ENCODE measurements at places on chromosomes 1 and 21.
A peak's percentile ranks its signal among the peaks of the same experiment; 100 is the strongest.

DNA sequence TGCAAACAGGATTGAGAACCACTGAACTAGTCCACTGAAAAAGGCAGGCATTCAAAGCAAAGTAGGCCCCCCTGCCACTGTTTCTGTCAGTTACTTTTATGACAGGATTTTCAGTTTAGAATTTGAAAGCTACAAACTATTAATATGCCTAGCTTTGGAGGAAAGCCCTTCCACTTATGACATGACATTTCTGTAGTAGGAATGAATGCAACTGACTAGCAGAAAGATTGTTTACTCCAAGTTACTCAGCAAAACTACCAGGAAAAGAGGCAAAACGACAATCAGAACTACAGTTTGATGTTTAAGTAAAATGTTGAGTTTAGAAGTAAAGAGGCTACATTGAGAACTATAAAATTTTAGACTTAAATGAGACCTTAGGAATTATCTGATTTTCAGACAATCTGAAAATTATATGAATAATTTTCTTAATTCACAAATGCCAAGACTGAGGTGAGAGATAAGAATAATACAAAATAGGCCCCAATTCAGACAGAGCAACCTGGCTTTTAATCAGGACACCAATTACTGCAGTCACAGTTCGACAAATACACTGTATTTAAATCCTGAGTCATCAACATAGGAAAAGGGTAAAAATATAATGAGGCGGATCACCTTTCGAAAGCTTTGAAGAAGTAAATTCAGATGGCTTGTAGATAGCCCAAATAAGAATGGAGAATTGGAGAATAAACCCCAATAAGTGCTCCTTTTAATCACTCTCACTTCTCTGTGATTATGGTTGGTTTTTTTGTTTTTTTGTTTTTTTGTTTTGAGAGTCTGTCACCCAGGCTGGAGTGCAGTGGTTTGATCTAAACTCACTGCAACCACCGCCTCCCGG is 2.2 kb downstream of the PRKAB2 start:
- no peak for DNase-seq

- DNase-seq = no peak
These were observed 41.1 kb downstream of the EPHA2 start for GRCh38 chr1:16114527-16115467.

- no peak for DNase-seq
These were observed 67.0 kb downstream of the BACH1 start for GRCh38 chr21:29365661-29366265.

DNA sequence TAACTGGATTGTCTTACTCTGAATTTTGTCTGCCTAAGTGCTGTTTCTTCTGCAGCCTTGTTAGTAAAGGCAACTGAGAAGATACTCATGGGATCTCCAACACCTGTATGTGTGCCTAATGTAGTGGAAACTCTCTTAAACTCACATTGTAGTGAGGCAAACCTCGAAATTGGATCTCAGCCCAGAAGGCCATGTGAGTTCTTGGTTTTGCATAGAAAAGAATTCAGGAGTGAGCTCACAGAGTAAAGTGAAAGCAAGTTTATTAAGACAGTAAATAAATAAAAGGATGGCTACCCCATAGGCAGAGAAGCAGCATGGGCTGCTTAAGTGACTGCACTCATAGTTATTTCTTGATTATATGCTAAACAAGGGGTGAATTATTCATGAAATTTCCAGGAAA is 1344.7 kb downstream of the NCAM2 start:
- no peak for DNase-seq

DNA sequence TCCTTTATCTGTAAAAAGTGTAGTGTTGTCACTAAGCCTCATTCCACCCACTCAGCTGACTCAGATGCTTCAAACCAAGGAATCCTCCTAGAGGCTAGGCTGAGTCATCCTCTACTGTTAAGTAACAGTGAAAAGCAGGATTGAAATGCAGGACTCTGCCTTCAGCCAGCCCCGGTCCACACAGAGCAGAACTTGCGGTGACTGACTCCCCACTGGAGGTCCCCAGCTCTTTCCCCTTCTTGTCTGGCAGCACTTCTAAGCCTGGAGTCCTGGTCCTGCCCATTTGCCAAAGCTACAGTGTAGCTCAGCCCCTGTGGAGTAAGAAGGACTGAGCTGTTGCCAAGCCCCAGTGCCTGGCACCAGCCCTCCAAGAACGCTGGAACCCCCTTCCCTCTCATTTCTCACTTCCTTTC is 1.7 kb downstream of the RAB7B start:
- DNase-seq = peak; percentile 94

DNA sequence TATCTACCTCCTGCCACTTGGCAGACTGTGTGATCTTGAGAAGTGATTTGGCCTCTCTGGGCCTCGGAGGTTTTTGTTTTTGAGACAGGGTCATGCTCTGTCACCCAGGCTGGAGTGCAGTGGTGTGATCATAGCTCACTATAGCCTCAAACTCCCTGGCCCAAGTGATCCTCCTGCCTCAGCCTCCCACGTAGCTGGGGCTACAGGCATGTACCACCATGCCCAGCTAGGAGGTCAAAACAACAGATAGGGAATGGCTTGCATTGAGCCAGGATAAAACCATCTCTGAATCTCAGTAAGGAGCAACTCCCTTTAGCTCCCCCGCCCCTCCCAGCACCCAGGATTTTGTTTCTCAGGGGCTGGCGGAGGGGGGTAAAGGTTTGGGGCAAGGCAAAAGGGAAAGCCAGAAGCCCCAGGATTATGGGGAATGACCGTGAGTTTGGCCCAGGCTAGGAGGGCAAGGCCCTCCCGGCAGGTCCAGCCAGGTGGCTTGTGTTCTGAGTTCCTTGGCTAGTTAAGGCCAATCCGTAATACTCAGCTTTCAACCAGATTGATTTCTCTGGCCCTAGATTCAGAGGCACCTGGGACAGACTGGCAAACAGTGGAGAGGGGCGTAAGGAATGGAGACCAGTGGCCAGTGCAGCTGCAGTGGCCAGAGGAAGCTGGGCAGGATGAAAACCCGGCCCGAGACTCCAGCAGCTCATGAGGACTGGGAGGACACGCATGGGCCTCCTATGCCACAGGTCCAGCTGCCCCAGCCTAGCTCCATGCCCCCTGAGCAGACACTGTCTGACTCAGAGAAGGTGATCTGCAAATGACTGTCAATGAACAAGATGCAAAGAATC is 130.1 kb downstream of the DMRTB1 start:
- no peak for DNase-seq

DNA sequence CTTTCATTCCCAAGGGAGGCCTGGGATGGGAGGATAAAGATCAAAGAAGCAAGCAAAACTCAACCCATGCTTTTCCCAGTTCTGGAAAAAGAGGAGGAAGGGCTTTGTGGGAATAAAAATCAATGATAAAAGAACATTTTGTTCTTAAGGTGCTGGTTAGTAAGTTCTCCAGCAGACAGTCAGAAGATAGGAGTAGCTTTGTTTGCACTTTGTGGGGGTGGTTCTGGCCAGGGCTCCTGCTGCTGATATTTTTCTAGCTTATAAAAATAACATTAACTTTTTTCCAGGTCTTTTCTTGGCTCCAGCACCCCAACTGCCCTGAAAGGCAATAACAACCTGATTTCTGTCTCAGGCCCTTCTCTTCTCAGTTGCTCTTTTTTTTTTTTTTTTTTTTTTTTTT is 220.0 kb downstream of the FGGY start:
- no peak for DNase-seq

- no peak for DNase-seq
These were observed 59.8 kb downstream of the PLEKHA6 start for GRCh38 chr1:204299814-204300365.

GRCh38 chr1:87329051-87329525 is 408 bp downstream of the LMO4 start:
- DNase-seq = peak; percentile 44

- DNase-seq = no peak
These were observed 226.7 kb downstream of the NPHP4 start for GRCh38 chr1:5765483-5765882.

DNA sequence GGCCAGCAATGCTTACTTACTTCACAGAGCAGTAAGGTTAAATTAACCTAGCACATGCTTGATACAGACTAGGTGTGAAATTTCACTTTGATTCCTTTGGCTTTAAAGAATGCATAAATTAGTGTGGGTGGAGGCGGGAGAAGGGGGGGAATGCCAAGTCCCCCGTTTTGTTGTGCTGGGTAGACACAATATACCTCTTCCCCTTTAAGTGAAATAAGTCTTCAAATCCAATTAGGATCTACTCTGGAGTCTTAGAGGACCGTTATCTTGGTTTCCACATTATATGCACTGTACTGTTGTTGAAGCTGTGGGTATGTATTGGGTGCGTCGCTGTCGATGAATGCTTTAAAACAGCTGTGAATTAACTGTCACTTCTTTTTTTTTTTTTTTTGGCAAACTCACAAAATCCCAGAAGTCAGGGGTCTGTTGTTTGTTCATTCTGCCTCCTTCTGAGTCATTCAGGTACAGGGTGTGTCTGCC is 1.6 kb upstream of the S1PR1 start:
- peak; percentile 15 for DNase-seq

DNA sequence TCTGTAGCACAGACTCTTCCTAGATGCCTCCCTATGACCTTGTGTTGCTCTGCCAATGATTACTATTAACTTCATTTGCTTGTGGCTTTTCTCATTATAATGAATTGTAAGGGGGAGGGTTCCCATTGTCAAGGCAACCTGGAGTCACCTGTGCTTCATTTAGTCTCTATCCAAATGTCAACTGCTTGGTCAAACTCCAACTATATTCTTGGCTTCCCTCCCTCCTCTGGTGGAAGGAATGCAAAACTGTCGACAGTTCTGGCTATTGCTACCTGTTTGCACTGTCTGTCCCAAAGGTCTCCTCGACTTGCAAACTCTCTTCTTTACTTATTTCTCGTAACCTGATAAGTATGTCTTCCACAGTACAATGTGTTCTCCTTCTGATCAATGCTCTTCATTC is 100.3 kb downstream of the CACNA1E start:
- DNase-seq = no peak

DNA sequence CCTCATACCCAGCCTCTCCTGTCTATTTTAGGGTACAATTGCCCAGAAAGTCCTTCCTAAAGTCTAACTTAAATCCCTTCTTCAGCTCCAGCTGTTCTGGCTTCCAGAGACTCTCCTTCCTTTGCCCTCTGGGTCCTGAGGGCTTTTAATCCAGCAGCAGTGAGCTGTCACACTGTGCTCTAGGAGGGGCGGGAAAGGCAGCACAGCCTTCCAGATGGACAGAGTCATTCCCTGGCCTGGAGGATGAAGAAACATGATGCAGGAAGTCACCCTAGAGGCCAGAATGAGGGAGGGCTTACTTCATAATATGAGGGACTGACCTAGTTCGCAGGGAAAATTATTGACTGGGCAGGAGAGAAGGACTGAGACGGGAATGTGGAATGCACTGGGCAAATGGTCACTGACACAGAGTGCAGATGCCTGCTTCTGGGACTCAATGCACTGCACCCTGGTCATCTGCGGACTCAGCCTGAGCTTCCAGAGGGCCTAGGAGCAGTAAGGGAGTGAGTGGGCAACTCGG is 1.3 kb downstream of the SH2D2A start:
- peak; percentile 47 for DNase-seq

DNA sequence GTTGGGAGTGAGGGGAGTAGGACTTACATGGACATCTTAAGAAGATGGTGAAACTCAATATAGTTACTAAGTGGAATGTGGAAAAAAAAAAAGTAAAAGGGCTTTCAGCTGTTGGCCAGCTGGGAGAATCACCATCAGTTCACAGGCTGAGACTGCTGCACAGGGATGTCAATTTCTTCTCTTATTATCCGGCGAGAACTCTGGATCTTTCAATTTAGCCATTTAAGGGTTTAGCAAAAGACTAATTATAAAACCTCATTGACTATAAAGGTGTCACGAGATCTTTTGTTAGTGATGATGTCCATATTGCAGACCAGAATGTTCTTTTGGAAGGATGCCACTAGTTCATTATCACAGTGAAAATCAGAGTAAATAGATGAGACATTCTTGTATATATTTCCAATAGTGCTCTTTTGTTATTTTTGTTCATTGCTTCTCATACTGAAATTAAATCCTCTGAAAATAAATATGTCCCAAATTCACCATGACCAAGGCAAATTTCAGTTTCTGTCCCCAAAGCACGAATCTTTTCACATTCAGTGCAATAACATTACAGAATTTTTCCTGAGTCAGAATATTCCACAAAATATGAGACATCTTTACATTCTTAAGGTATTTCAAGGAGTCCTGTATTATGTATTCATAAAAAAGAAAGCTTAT is 266.1 kb downstream of the DNM3 start:
- peak; percentile 40 for DNase-seq

DNA sequence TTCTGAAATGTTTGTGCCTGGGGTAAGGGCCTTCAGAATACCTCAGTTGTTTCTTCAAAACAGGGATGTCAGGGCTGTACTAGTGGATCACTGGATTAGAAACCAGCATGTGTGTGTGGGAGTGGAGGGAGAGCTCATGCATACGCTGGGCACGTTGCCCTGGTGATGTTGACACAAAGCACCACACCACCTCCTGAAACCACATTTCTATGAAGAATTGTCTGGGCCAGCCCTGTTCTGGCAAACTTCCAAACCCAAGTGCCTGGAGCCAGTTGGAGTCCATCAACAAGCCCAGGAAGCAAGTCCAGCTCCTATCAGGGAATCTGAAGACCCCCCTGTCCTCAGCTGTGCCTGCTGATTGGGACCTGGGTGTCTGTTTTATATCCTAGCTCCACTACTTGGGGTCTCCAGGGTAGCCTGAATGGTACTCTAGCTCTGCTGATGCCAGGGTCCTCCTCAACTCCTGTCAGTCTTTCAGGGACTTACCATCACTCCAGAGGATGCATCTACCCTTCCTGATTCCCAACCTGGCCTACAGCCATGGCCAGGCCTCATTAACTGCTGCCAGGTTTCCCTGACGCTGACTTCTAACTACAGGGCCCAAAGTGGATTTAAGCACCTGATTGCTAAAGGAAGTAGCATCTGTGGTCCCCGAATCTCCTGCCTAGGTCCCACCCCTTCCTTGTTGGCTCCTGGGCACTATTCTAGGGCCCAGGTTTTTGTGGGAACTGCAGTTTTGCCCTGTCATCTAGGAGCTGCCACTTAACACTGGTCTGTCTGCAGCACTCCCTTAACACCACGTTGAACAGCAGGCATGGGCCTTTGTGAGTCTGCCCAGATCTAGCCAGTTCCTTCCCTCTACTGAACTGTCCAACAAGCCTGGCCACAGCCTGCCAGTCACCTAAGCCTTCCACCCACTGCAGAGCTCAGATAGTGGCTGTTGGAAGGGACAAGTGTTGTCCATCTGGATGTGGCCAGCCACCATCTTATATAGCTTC is 45.5 kb downstream of the LPAR3 start:
- DNase-seq = peak; percentile 93

- DNase-seq = peak; percentile 88
These were observed 452.1 kb downstream of the TTLL7 start for GRCh38 chr1:83546874-83547273.

GRCh38 chr1:44662683-44663030 is 11.6 kb downstream of the TMEM53 start:
- DNase-seq = no peak

DNA sequence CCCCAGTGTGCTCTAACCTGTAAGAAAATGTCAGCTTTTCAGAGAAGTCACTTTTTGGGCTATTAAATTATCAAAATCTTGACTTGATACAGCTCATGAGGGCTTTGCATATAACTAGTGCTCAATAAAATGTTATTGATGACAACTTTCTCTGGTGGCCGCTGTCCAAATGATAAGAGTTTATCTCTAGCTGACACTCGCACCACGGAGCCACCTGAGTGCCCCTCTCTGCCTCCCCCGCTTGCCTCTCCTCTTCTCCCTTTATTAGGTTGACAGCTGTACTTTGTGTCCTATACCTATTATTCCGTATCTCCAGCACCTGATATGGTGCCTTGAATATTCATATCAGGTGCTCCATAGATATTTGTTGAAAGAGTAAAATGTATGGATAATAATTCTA is 82.8 kb downstream of the PHTF1 start:
- no peak for DNase-seq

GRCh38 chr1:11447903-11448302 is 31.1 kb upstream of the DISP3 start:
- no peak for DNase-seq

Measured in fibroblast of skin of abdomen (primary cell).